ENCODE measurements at places on chromosomes 2 and 18.

- no peak for DNase-seq
These were observed 17.1 kb upstream of the ARHGAP28 start for GRCh38 chr18:6712401-6712800.

GRCh38 chr2:6784291-6784690 lies 81.4 kb downstream of the CMPK2 start:
- no peak for DNase-seq

DNA sequence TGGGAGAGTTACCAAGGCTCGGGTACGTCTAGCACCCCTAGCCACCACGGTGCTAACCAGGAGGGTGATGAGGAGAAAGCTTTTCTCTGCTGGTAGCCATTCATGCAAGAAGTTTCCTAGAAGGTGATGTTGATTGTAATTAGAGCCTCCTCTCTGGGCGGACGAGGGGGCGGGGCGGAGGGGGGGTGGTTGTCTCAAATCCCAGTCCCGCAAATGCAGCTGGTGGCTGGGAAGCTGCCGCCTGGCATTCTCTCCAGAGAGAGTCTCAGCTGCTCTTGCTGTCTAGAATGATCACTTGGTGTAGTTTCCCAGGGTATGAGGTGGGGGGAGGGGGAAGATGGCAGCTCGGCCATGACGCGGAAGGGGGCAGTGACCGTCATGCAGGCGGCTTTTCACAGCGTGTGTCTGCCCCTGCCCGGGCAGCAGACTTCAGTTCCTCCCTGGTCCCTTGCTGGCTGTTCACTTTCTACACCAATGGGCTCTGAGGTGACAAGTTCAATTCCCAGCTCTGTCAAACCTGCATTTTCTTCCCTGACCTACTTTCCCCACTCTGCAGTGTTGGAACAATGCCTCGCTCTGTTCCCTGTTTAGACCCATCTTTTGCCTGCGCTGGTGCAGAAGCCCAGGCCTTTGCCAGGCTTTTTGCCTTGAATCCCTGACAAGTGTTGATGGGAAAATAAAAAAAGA lies 61.5 kb upstream of the KLF7 start:
- peak; percentile 28 for DNase-seq

GRCh38 chr2:181786371-181787228 lies 104.9 kb upstream of the ITPRID2 start:
- DNase-seq = no peak

- DNase-seq = no peak
These were observed 2110.3 kb upstream of the CELF4 start for GRCh38 chr18:39675906-39676305.

- no peak for DNase-seq
These were observed 193.8 kb upstream of the MMADHC start for GRCh38 chr2:149781263-149781808.

- no peak for DNase-seq
These were observed 60.4 kb downstream of the CD226 start for GRCh38 chr18:69887256-69887655.

- DNase-seq = peak; percentile 19
These were observed 166.0 kb upstream of the PIK3C3 start for GRCh38 chr18:41789001-41789400.

GRCh38 chr18:67199993-67200617 lies 316.4 kb downstream of the DSEL start:
- DNase-seq = peak; percentile 69

DNA sequence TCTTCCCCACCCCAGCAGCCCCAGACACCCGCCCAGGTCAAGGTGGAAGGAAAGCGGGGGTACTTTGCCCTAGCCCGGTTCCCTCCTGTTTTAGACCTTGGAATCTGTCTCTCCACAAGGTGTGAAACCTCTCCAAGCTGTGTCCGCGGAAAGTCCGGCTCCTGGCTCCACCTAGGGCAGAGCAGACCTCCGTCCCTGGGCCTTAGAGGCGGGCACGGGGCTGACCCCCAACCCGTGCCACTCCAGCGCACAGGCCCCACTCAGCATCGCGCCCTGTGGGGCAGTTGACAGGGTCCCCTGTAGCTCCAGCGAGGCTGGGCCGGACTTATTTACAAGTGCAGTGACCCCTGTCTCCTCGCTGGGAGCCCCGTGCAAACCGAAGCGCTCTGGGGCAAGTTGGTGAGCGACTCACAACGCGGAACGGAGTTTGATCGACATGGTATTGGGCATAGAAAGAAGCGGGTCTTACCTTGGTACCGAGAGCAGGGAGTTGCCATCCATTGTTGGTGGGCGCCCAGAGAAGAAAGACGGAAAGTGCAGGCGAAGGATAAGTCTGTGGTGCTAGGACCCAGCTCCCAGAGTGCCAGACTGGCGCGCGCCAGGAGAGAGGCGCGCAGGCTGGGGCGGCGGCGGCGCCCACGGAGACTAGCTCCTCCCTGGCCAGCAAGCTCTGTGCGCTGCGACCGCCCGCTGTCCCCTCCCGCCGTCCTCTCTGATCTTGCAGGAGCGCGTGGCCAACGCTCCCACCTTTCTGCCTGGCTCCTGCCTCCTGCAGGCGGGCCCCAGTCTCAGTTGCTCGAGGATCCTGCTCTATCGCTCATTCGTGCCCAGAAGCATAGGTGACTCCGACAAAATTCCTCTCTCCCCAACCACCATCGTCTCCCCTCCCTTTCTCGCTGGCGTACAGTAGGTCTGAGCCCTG lies at the start of gene SPHKAP:
SPHKAP (minus strand) TSS at position 590 of the 922 bp plus-strand sequence; CDS start at position 501, 89 bp downstream.
- no peak for DNase-seq

DNA sequence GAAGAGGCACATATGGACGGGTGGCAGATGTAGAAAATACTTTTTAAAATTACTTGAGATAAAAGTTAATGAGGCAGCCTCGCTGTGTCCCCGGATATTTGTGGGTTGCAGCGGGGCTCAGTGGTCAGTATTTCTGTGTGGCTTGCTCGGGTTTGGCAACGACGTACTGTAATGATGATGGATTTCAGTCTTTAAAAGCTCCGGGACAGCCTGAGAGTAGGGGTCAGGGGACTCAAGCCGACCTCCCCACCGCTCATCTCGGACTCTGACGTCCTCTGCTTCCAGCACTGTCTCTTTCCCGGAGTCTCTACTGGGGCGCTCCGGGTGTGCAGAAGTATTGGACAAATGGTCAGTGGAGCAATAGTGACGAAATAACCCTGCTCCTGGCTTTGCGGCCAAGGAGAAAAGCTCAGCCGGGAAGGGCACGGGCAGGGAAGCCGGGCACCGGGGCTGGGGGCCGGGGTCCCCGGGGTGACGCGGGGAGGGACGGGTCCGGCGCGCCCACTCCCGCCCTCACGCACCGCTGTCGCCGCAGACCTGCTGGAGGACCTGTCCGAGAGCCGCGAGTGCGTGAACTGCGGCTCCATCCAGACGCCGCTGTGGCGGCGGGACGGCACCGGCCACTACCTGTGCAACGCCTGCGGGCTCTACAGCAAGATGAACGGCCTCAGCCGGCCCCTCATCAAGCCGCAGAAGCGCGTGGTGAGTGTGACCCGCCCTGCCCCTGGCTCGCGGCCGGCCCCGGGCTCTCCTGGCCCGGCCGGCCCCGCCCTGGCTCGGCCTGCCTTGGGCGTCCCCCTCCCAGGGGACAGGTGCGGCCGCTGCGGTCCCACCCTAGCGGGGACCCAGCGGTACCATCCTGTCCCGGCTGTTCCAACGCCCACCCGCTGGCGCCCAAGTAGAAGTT lies 7.3 kb downstream of the GATA6 start:
- DNase-seq = no peak

DNA sequence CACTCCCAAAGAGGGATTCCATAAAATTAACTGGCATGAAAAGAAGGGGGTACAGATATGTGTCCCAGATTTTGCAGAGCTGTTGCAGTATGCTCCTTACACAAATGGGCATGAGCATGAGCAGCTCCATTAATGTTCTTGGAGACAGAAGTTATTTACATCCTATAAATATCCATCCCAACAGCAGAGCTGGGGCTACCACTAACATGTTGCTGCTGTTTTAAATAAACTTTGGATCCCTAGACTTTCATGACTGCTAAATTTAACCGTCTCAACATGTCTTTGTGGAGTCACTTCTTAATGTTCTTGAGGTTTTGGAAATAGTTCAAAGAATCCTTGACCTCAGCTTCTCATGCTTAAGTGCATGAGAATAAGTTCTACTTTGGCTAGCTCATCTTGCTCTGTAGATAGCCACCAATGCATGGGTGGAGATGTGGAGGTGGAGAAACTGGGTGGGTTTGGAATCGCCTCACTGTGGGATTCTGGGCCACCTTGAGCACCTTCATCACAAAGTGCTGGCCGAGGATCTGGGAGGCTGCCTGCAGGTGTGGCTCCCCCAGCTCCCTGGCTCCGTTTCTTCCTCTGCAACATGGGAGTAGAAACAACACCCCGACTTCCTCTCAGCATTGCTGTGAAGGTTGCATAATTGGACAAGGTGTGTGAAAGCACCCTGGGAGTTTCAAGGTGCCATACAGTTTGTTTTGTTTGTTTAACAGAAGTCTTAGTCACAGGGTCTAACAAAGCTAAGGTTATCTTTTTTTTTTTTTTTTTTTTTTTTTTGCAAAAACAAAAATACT lies 307.2 kb downstream of the MYCN start:
- no peak for DNase-seq

- DNase-seq = no peak
These were observed 6.9 kb upstream of the KYNU start for GRCh38 chr2:142870526-142870925.

GRCh38 chr2:10520926-10521325 lies 72.8 kb upstream of the ODC1 start:
- DNase-seq = no peak

DNA sequence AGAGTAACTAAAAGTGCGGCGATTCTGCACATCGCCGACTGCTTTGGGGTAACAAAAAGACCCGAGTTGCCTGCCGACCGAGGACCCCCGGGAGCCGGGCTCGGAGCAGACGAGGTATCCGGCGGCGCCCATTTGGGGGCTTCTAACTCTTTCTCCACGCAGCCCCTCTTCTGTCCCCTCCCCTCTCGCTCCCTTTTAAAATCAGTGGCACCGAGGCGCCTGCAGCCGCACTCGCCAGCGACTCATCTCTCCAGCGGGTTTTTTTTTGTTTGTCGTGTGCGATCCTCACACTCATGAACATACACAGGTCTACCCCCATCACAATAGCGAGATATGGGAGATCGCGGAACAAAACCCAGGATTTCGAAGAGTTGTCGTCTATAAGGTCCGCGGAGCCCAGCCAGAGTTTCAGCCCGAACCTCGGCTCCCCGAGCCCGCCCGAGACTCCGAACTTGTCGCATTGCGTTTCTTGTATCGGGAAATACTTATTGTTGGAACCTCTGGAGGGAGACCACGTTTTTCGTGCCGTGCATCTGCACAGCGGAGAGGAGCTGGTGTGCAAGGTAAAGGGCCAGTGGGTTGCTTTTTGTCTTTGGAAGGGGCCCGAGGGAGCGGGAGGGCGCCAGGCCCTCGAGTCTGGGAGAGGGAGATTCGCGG lies 1.4 kb downstream of the TRIB2 start:
- DNase-seq = no peak

DNA sequence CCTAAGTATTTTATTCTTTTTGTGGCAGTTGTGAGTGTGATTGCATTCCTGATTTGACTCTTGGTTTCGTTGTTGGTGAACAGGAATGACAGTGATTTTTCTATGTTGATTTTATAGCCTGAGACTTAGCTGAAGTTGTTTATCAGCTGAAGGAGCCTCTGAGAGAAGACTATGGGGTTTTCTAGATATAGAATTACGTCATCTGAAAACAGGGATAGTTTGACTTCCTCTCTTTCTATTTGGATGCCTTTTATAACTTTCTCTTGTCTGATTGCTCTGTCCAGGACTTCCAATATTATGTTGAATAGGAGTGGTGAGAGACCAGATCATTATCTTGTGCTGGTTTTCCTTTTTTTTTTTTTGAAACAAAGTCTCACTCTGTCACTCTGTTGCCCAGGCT lies 18.0 kb upstream of the NOL4 start:
- no peak for DNase-seq

DNA sequence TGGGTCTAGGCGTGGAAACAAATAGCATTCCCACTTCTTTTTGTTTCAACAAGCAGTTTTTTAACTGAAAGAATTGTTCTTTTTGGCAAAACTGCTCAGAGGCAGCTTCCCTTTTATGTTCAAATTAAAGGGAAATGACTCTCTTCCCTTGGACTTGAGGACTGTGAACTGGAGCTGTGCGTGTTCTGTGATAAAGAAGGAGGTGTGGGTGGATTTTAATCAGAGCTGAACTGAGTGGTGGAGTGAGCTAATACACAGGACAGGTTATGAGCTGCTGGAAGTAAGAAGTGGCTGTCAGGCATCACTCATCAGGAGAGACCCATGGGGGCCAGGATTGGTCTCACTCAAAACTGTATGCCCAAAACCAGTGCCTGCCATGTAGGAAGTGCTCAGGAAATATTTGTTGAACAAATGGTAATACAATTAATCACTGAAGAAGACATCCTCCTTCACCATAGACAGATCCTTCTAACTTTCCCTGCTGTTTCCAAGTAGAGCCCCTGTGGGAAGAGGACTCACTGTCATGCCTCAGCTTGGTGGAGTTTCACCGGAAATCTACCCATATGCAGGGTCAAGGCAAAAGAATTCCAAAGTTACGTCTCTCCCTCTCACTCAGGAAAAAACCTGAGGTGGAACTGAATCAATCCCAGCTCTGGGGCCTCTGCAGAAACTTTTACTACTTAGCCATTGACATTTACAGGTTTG lies 55.9 kb downstream of the FEZ2 start:
- DNase-seq = no peak

DNA sequence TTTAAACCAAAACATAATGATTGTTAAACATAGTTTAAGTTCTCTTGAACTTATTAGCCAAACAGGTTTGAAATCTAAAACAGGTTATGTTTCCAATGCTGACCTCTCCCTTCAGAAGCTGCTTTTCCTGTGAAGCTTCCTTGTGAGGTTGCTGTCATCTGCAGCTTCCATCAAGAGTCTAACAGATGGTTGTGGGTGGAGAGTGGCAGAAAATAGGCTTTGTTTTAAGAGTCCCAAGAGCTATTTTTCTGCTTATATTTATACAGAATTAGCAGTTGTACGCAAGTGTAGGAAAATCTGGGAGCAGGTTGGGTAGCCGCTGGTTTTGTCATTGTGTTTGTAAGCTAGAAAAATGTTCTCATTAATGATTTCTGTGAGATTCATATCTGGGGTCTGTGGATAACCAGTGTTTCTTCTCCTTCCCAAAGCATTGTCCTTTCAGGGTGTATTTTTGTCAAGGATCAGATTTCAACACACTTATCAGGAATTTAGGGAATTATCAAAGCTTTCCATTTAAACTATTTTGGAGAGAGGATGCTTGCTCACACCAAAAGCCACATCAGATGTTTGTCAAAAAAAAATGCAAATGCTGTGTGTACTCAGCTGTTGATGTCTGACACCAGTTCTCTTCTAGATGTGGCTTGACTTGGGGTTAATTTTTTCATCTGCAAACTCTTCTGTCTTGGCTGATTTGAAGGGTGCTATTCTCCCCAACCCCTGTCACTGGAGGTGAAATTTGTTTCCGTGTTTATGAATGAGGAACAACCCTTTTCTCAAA lies 78.1 kb upstream of the KIF5C start:
- no peak for DNase-seq

GRCh38 chr2:158542577-158542976 lies 85.8 kb downstream of the PKP4 start:
- no peak for DNase-seq

DNA sequence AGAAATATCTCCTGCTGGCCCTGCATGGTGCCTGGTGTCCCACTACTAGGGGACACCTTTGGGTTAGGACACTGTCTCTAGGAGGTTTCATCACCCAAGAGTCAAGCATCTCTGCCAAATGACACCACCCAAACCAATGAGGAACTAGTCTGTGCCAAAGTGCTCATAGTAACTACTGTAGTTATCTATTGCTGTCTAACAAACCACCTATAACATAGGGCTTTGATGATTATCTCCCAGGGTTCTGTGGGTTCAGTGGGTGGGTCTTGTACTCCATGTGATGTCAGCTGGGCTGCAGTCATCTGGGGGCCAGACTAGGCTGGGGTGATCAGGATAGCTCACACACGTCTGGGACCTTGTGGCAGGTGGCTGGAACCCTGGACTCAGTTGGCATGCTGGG lies 59.8 kb downstream of the EPAS1 start:
- DNase-seq = no peak

- no peak for DNase-seq
These were observed 39.5 kb downstream of the ATP9B start for GRCh38 chr18:79108549-79109215.
